Fibroblast of villous mesenchyme (primary cell): ENCODE measurements at places on chromosomes 12 and 14. TPM values are rescaled to one million over a fixed set of nuclear protein-coding genes. Genes with fewer than 3 reads are reported as not detected.

Gene SLIRP
- total RNA-seq, result 108 and 134 TPM in 2 replicates

Gene PSMD9
- total RNA-seq, result 28.9 and 35.1 TPM in 2 replicates

Gene CYP27B1
- total RNA-seq, result 0.97 and 3.0 TPM in 2 replicates

Gene ADAM20
- total RNA-seq, result 0.64 and 0.86 TPM in 2 replicates

Gene VRTN
- not detected in 2 replicates for total RNA-seq

Gene C12orf54
- total RNA-seq, result not detected in 2 replicates

Gene SYNE3
- 6.5 and 10.0 TPM in 2 replicates for total RNA-seq

Gene AKAP3
- total RNA-seq, result 0.64 and 1.3 TPM in 2 replicates

Gene SLC39A9
- total RNA-seq, result 114 and 159 TPM in 2 replicates

Gene ANO2
- total RNA-seq, result 0.43 TPM in 1 of 2 replicates, not detected in the other

Gene GPX2
- total RNA-seq, result not detected in 2 replicates

Gene HCAR1
- 0.43 and 0.97 TPM in 2 replicates for total RNA-seq

Gene NPAS3
- 0.86 and 0.97 TPM in 2 replicates for total RNA-seq

Gene GPR68
- total RNA-seq, result 0.86 and 2.9 TPM in 2 replicates

- DNase-seq, result no peak
These were observed 225.2 kb downstream of the C12orf75 start for GRCh38 chr12:105555556-105556295.

DNA sequence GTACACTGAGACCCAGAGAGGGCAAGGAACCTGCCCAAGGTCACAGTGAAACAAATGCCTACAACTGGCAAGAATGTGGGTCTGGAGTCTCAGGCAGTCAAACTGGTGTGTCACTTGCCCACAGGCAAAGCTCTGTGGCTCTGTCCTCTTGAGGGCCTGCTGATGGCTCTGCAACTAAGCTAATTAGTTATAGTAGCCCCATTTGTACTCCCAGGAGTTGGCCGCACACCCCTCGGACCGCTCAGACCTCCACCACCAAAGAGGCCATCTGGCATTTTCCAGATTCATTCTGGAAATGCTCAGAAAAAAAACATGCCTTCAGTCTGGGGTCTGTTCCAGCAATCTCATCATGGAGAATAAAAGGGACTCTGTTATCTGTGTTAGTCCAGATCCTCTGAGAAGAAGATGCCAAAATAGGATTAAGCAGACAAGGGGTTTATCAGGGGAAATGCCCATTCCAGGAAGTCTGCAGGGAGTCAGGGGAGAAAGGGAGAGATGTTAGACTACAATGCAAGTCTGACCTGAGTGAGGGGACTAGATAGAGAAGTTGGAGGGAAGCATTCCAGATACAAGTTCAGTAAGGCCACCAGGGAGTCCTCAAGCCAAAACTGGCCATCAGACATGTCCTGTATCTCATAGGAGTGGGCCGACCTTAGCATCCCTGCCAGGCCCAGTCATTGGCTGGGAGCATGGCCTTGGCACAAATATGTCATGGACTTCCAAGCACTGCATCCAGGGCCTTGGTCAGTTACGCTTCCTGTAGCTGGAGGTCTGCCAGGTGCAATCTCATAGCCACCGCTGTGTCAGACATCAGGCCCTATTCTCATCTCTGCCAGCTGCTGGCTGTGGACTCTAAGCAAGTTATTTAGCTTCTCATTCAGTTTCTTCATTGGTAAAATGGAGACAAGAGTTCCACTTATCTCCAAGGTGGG is 15.4 kb upstream of the OAS1 start:
- DNase-seq, result no peak

DNA sequence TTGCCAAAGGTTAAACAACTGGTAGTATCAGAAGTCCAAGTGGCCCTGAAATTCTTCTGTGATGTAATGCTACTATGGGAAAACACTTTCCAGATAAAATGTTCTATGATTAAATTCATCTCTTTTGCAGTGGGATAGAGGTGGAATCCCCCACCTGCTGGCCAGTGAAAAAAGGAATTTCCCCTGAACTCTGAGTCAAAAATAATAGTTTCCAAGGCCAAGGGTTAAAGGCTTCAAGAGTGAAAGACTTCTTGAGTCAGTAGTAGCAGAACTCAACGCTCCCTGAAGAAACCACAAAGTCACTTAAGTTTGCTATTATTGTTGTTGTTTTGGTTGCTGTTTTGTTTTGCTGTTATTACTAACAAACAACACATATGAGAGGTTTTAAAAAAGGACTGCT is 330.8 kb downstream of the SOX5 start:
- DNase-seq, result no peak

GRCh38 chr12:109729371-109729781 is 15.8 kb downstream of the FAM222A start:
- DNase-seq, result no peak

- DNase-seq, result no peak
These were observed 178.5 kb upstream of the ATF7IP start for GRCh38 chr12:14187002-14187401.

DNA sequence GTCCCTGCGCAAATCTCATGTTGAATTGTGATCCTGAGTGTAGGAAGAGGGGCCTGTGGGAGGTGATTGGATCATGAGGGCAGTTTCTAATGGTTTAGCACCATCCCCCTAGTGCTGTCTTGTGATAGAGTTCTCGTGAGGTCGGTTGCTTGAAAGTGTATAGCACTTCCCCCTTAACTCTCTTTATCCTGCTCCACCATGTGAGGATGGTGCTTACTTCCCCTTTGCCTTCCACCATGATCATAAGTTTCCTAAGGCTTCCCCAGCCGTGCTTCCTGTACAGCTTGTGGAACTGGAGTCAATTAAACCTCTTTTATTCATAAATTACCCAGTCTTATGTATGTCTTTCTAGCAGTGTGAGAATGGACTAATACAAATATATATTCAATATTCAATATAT is 303.7 kb upstream of the SEL1L start:
- DNase-seq, result no peak

DNA sequence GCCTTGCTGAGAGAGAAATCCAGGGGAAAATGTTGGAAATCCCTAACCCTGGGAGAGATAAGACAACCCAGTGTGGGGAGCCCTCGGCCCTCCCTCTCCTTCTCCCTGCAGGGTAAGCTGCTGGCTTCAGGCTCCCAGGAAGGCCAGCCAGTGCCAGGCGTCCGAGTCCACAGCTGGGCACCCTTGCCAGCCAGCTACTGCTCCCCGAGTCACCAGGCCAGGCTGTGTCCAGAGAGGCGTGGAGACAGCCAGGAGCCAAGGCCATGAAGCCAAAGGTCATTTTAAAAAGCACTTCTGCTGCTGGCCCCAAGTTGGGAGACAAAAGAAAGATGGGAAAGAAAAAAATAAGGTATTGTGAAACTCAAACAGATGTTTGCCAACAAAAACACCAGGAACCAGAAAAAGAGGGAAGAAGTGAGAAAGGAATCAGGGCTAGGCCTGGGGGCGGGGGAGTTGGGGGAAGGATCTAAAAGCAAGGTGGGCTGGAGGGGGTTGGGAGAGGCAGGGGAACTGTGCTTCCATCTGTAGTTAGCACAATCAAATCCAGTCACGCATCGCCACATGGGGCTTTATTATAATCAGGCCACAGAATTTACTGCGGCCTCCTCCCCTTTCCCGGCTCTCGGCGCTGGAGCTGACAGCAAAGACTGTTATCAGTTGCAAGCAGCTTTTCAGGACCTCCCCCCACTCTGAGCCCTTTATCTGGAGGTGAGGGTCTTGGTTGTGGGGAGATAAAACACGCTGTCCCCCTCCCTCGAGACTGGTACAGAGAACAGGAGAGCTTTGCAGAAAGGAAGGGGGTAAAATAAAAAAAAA is 33.5 kb downstream of the RBM19 start:
- peak; percentile 35 for DNase-seq

GRCh38 chr14:57889245-57889644 is 23.4 kb upstream of the SLC35F4 start:
- no peak for DNase-seq

DNA sequence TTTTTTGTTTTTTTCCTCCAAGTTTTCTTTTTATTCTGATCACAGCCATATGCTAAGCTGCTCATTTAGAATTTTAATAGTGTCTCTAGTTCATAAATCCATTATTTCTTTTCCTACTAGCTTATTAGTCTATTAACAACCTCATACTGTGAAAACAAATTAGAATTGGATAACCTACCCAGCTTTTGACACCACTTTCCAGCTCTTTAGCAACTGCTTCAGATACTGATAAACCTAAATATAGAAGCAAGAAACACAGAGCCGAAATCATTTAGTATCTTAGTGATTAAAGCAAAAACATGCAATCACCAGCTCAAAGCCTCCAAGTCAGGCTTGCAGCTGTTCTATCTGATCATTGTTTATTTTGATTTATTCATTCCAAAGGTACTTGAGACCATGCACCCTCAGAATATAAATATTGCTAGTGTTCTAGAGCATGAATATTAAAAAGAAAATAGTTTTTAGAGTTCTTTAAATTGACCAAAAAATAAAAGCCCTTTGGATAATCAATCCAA is 121.5 kb downstream of the STXBP6 start:
- no peak for DNase-seq

GRCh38 chr14:83483063-83483462 is 1949.4 kb upstream of the SEL1L start:
- peak; percentile 13 for DNase-seq

DNA sequence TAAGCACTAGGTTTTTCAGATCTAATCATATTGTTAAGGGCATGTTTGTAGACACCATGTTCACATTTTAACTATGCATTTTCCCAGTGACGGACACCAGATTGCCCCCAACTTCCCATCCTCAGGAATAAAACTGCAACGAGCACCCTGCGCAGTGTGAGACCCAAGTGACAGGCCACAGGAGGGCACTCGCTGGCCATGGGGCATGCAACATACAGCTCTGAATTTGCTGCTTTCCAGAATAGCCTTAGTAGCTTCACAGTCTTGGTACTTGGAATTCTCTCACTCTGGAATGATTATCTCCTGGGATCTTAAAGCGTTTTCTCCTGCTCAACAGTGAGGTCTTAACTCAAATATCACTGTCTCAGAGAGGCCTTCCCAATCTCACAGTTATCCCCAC is 972 bp upstream of the DDX47 start:
- DNase-seq, result no peak

- DNase-seq, result no peak
These were observed 124.4 kb upstream of the RTL1 start for GRCh38 chr14:101027966-101028365.

GRCh38 chr14:82805892-82806825 is 1272.5 kb upstream of the SEL1L start:
- DNase-seq, result no peak

GRCh38 chr14:77040741-77041653 is 12.5 kb upstream of the IRF2BPL start:
- DNase-seq, result peak; percentile 97

GRCh38 chr14:60665177-60665550 is 15.9 kb upstream of the SIX1 start:
- DNase-seq, result no peak

- no peak for DNase-seq
These were observed 557.2 kb upstream of the STXBP6 start for GRCh38 chr14:25607192-25607591.

- DNase-seq, result peak; percentile 80
These were observed 22.4 kb downstream of the SLC7A8 start for GRCh38 chr14:23160924-23161522.

DNA sequence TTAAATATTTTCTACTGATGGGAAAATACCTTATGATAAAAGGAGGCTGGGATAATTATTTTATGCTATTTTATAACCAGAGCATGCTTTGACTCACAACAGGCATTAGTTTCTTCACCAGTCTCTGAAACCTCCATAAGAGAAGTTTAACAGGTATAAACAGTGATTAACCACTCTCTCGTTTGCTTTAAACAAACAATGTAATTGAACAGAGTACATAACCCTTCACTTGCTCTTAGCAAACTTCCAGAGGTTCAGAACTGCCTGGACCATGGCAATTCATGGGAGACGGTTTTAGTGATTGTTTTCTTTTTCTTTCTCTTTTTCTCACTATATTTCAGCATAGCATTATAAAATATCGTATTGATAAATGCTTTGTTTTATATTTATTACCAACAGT is 35.3 kb downstream of the CFAP251 start:
- no peak for DNase-seq

GRCh38 chr12:46692606-46693005 is 133.2 kb downstream of the SLC38A4 start:
- DNase-seq, result no peak

GRCh38 chr12:104930388-104931326 is 27.4 kb downstream of the SLC41A2 start:
- DNase-seq, result peak; percentile 37

DNA sequence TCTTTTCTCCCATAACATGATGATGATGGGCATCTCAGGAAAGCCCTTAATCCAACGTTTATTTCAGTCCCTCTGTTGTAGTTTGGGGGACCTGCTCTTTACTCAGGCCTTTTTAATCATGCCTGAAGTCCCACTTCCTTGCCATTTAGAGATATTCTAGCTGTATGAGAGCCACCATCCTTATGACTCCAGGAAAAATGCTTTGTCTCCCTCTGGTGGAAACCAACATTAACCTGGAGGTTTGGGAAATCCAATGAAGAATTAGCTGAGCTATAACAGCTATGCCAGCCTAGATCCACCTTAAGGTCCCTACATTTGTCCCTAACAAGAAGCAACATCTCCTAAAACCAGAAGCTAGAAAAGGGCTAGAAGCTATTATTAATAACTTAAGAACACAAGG is 1399.1 kb downstream of the LRFN5 start:
- DNase-seq, result peak; percentile 5

- DNase-seq, result no peak
These were observed 244.2 kb downstream of the CACNA1C start for GRCh38 chr12:2297004-2297403.

GRCh38 chr14:57136669-57137328 is 131.9 kb downstream of the EXOC5 start:
- no peak for DNase-seq

DNA sequence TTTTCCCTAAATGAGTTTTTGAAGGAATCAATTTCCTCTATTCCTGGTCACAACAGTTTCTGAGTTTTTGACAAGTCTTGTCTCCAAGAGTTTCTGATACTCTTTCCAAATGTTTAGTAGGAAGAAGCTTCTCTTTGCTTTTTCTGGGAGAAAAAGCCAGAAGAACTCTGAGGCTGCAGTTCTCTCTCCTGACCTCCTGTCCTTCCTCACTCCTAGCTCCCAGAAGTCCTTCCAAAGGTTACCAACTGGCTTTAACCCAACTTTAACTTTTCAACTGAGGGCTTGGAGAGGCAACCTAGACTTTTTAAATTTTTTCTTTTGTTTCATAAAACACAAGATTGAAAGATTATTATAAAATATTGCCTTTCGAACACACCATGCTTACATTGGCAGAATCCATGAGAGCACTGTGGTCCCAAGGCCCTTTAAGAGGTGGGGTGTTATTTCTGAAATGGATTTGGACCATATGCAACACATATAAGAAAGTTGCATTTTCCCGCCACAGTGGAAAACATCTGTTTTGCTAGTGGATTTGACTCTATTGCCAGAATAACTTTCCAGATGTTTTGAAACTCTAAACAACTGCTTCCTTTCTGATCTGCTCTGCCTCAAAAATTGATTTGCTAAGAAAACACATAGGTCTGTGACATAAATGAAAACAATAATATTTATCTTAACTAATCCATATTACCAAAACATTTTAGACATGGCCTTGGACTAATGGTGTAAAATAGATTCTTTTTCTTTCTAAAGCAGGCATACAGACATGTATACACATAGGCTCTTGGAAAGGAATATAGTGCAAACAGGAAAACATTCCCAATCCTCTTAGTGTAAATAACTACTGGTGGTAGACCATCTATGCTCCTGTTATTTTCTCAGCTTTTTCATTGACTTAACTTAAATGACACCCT is 22.3 kb upstream of the EPS8 start:
- peak; percentile 90 for DNase-seq

GRCh38 chr12:9223830-9224229 is 15.6 kb upstream of the PZP start:
- DNase-seq, result no peak
